ENCODE measurements at places on chromosomes 7 and 10.

DNA sequence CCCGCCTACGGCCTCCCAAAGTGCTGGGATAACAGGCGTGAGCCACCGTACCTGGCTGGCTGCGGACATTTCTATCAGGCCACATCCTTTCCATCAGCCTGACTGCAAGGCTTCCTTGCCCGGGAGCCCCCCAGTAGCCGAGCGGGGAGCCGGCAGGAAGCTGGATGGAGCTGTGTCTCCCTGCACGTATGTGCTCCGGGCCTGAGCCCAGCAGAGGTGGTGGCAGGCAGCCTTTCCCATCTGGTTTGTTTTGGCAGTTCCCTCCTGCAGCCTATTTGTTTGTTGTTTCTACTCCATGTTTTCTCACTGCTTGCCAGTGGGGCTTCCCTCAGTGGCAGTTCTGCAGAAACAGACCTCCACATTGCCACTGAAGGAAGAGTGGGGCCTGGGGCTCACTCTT, 5.4 kb downstream of the POP7 start:
- DNase-seq, result no peak
- H3K4me1 ChIP-seq, result peaks cover 16% of the 10 kb centered on the region
- H3K27me3 ChIP-seq, result no peaks in the 10 kb centered on the region
- no peak overlapping the region for H3K27ac ChIP-seq
- H3K36me3 ChIP-seq, result no peaks in the 10 kb centered on the region

- H3K27me3 ChIP-seq, result no peaks in the 10 kb centered on the region
- H3K4me1 ChIP-seq, result no peaks in the 10 kb centered on the region
- no peaks in the 10 kb centered on the region for H3K36me3 ChIP-seq
- DNase-seq, result no peak
- no peak overlapping the region for H3K4me3 ChIP-seq
- H3K27ac ChIP-seq, result no peak overlapping the region
Measured at GRCh38 chr7:104894726-104895521, 119.1 kb upstream of the KMT2E start.

- DNase-seq, result no peak
- H3K27me3 ChIP-seq, result no peaks in the 10 kb centered on the region
- H3K4me3 ChIP-seq, result peak within 1 kb of the TSS; percentile 35
- H3K27ac ChIP-seq, result no peak within 1 kb of the TSS
- H3K36me3 ChIP-seq, result no peaks in the 10 kb centered on the region
Measured at GRCh38 chr7:137343281-137343841, at the start of gene PTN. TSS of gene PTN (minus strand) at chr7:137343733. CDS start at chr7:137254973, 88,760 bp downstream.

GRCh38 chr10:6916601-6917000, 336.5 kb upstream of the PRKCQ start:
- H3K36me3 ChIP-seq, result no peaks in the 10 kb centered on the region
- no peak overlapping the region for H3K4me3 ChIP-seq
- peaks cover 10% of the 10 kb centered on the region for H3K4me1 ChIP-seq
- no peak overlapping the region for H3K27ac ChIP-seq

GRCh38 chr7:98348726-98349474, 52.0 kb downstream of the BAIAP2L1 start:
- H3K4me1 ChIP-seq, result peaks cover 8% of the 10 kb centered on the region
- no peaks in the 10 kb centered on the region for H3K27me3 ChIP-seq
- no peaks in the 10 kb centered on the region for H3K36me3 ChIP-seq
- H3K4me3 ChIP-seq, result no peak overlapping the region
- no peak overlapping the region for H3K27ac ChIP-seq
- DNase-seq, result no peak

DNA sequence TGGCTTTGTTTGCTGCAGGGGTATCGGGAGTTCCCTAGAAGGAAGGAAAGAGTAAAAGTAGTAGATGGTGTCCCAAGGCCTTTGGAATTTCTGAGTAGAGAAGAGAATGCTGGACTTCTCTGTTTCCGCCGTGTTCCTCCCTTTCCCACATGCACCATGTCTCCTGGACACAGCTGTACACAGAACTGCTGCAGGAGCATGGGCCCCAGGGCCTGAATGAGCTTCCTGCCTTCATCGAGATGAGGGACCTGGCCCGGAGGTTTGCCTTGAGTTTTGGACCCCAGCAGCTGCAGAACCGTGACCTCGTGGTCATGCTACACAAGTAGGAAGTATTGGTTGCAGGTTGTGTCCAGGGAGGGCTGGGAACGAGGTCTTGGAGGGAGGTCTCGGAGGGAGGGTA, 15.3 kb upstream of the PVRIG start:
- no peak overlapping the region for H3K27ac ChIP-seq
- DNase-seq, result no peak
- H3K27me3 ChIP-seq, result no peaks in the 10 kb centered on the region
- no peak overlapping the region for H3K4me3 ChIP-seq

- H3K4me1 ChIP-seq, result peaks cover 3% of the 10 kb centered on the region
- no peak overlapping the region for H3K4me3 ChIP-seq
- no peaks in the 10 kb centered on the region for H3K27me3 ChIP-seq
Measured at GRCh38 chr10:49168831-49169500, 19.2 kb downstream of the TMEM273 start.

DNA sequence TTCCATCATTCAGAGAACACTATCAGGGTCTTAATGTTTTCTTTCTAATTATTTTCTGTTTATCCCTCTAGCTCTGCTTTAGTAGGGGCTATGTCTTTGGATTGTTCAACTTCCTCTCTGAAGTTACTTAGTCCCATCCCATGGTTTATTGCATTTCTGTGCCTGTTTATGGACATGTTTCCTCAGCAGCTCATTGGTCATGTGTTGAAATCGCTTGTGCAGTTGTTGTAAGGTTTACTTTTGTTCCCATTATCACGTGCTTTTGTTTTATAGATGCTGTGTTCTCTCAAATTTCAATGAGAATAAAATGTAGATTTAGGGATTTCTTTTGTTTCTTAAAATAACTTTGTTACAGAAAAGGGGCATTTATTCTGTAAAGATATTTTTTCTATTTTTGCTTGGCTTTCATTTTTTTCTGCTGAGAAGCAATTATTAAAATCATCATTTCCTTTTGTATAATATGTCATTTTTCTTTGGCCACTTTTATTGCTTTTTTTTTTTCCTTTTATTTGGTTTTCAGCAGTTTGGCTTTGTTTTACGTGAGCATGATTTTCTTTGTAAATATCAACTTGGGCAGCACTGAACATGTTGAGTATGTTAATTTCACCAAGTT, 110.9 kb downstream of the CCDC7 start:
- no peak for DNase-seq
- no peak overlapping the region for H3K27ac ChIP-seq
- H3K4me3 ChIP-seq, result no peak overlapping the region
- H3K27me3 ChIP-seq, result no peaks in the 10 kb centered on the region
- no peaks in the 10 kb centered on the region for H3K36me3 ChIP-seq
- no peaks in the 10 kb centered on the region for H3K4me1 ChIP-seq

GRCh38 chr7:129665013-129665401, 53.5 kb downstream of the NRF1 start:
- H3K4me3 ChIP-seq, result no peak overlapping the region
- no peak for DNase-seq
- no peaks in the 10 kb centered on the region for H3K27me3 ChIP-seq
- no peak overlapping the region for H3K27ac ChIP-seq
- no peaks in the 10 kb centered on the region for H3K4me1 ChIP-seq

GRCh38 chr10:48439031-48439430, 132.6 kb downstream of the MAPK8 start:
- H3K36me3 ChIP-seq, result peaks cover 29% of the 10 kb centered on the region
- DNase-seq, result no peak
- no peak overlapping the region for H3K27ac ChIP-seq
- no peak overlapping the region for H3K4me3 ChIP-seq
- no peaks in the 10 kb centered on the region for H3K4me1 ChIP-seq

DNA sequence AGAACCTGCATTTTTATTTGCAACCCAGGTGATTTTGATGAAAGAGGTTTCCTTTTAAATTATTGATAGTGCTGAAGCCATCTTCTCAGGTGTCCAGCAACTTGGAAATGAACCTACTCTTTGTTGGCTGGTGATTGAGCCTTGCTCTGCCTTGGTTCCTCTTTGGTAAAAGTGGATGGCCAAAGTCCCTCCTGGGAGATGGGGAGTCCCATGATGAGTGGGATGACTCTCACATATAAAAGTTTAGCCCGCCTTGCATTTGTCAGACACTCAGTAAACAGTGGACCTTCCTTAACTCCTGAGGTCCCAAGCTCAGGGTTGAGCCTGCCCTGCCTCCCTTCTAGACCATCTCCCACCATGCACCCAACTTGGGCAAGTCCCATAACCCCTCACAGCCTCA, 28.9 kb upstream of the KAT6B start:
- no peaks in the 10 kb centered on the region for H3K27me3 ChIP-seq
- H3K27ac ChIP-seq, result no peak overlapping the region

- H3K4me1 ChIP-seq, result peaks cover 20% of the 10 kb centered on the region
- DNase-seq, result no peak
- H3K36me3 ChIP-seq, result no peaks in the 10 kb centered on the region
- no peak overlapping the region for H3K27ac ChIP-seq
- H3K27me3 ChIP-seq, result no peaks in the 10 kb centered on the region
Measured at GRCh38 chr10:48289501-48290238, 15.2 kb upstream of the FRMPD2 start.

GRCh38 chr10:80498833-80499741, 38.6 kb upstream of the SH2D4B start:
- peaks cover 100% of the 10 kb centered on the region for H3K4me1 ChIP-seq

GRCh38 chr10:62063795-62064472, 162.4 kb downstream of the ARID5B start:
- peaks cover 33% of the 10 kb centered on the region for H3K36me3 ChIP-seq
- H3K27me3 ChIP-seq, result no peaks in the 10 kb centered on the region
- DNase-seq, result no peak
- no peak overlapping the region for H3K4me3 ChIP-seq
- peak overlapping the region; percentile 73 for H3K27ac ChIP-seq

DNA sequence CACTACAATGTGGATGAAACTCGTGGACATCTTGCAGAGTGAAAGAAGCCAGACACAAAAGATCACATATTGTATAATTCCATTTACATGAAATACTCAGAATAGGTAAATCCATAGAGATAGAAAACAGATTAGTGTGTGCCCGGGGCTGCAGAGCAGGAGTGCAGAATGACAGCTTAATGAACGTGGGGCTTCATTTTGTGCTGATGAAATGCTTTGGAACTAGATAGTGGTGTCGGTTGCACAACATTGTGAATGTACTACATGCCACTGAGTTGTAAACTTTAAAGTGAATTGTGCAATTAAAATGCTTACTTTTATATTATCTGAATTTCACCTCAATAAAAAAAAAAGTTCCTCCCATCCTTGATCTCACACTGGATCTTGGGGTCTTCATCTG, 31.8 kb upstream of the CARD11 start:
- no peak overlapping the region for H3K4me3 ChIP-seq
- no peak for DNase-seq
- H3K4me1 ChIP-seq, result no peaks in the 10 kb centered on the region

- H3K4me1 ChIP-seq, result no peaks in the 10 kb centered on the region
- DNase-seq, result no peak
- H3K36me3 ChIP-seq, result no peaks in the 10 kb centered on the region
Measured at GRCh38 chr10:89153971-89154370, 53.1 kb downstream of the CH25H start.

DNA sequence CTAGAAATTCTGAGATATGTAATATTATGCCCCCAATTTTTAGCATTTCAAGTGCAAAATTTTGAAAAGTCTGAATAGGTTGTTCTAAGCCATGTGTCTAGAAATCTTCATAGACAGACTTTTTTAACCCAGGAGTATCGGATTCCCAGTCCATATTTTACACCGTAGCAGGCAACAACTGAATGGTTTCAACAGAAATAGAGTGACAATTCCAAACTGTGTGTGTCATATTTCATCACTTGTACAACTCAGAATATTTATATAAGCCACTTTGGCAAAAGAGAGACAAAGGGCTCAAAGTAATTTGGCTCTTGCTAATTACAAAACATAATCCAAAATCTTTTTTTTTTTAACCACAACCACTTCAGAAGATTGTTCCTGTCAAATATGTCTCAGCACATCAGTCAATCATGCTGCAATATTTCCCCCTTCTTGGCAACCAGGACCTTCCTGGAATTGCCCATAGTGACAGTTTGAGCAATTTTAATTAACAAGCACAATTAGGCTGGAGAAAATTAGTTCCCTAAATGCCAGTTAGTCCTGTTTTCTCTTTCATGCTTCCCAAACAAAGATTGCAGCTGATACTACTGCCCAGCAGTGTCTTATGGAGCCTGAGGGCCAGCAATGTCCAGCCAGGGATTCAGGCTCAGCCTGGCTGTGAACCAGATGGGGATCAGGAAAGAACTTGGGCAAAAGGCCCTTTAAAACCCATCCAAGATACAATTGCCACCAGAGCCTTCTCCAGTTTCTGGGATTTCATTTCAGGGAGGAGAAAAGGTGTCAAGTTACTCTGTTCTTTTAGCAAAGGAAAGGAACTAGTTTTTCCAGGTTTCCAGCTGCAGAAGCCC, 533.3 kb upstream of the GHITM start:
- DNase-seq, result no peak
- no peak overlapping the region for H3K27ac ChIP-seq
- no peaks in the 10 kb centered on the region for H3K27me3 ChIP-seq
- no peaks in the 10 kb centered on the region for H3K36me3 ChIP-seq
- H3K4me1 ChIP-seq, result no peaks in the 10 kb centered on the region

DNA sequence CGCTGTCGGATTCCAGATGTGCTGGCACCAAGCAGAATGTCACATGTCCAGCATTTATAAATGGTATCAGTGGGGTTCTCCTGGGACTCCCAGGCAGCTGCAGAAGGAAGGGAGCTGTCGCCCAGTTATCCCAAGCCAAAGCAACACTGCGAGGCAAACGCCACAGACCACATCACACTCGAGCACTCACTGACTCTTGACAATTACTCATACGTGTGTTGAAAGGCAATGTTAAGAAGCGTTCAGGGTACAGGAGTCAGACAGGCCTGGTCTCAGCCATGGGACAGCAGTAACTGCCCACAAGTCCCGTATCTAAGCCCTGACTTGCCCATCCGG, 113.4 kb downstream of the DIP2C start:
- no peak overlapping the region for H3K27ac ChIP-seq
- H3K27me3 ChIP-seq, result no peaks in the 10 kb centered on the region
- peaks cover 12% of the 10 kb centered on the region for H3K4me1 ChIP-seq
- no peak overlapping the region for H3K4me3 ChIP-seq

DNA sequence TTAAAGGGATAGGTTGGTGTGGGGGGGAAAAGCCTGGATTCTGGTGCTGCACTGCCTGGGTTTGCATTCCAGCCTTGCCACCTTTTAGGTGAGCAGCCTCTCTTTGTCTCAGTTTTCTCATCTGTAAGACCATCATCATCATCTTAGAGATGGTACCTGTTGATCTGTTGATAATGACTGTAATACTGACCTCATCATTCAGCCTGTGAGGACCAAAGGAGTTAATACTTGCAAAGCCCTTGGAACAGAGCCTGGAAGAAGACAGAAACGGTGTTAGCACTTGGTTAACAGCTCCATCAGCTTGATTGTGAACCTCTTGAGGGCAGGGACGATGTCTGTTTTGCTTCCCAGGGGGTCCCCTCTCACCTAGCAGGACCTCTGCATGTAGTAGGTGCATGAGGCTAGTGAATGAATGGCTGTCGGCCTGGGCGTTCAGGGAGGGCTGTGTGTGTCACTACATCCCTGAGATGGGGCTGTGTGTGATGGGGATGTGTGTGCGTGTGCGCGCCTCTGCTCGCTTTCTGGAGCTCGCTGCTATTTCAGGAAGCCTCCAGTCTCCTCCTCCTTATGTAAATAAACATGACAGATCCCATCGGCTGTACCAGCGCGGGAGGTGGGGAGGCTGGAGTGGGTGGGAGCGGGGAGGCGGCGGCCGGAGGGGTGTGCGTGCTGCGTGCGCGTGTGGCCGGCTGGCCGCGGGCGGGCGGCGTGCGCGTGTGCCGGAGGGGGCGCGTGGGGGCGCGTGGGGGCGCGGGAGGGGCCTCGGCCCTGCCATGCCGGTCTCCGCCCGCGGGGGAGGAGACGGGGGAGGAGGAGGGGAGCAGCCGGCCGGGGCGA, 61.2 kb downstream of the NEURL1 start:
- peaks cover 13% of the 10 kb centered on the region for H3K4me1 ChIP-seq
- no peaks in the 10 kb centered on the region for H3K36me3 ChIP-seq
- no peak for DNase-seq
- no peak overlapping the region for H3K27ac ChIP-seq
- peak overlapping the region; percentile 49 for H3K4me3 ChIP-seq
- peaks cover 4% of the 10 kb centered on the region for H3K27me3 ChIP-seq

All from suprapubic skin (tissue), 4 donors.